ENCODE measurements at places on chromosomes 1 and 21. TPM values are rescaled to one million over a fixed set of nuclear protein-coding genes. Genes with fewer than 3 reads are reported as not detected.

DNA sequence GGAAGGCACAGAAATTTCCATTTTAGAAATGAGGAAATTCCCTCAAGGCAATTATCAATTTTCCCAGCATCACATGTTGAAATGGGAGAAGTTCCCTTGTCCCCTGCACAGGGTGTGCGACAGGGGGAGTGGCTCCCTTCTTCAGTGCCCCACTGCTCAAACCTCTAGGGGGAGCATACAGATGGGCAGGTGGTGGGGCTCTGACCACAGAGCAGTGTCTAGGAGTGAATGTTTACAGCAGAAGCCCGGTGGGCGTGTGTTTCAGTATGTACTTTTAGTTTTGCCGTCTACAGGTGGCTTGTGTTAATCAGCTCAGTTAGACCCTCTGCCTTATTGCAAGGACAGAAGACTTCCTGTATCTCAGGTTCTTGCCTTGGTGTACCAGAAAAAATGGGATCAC is 493.7 kb upstream of the PLXNA2 start:
- H3K4me3 ChIP-seq: no peak overlapping the region
- H3K36me3 ChIP-seq: no peaks in the 10 kb centered on the region
- no peaks in the 10 kb centered on the region for H3K27me3 ChIP-seq
- H3K4me1 ChIP-seq: peaks cover 4% of the 10 kb centered on the region

DNA sequence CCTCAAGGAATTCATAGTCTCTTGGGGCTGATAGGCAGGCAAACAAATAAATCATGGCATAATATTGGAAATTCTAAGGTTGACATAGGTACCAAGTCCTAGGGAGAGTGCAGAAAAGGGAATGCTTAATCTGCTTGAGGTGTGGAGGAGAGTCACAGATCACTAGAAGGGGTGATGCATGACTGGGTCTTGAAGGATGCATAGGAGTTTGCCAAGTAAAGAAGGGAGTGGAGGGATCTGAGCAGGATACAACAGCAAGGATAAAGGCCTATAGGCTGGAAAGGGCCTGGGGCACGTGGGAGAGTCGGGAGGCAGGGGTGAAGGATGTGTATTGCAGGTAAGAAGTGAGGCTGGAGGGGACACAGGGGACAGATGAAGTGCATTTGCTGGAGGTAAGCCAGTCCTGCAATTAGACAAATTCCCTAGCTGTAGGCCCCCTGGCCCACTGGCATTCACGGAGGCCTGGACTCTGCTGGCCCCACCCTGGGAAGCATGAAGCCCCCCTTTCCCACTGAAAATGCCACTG is 15.9 kb downstream of the IGSF21 start:
- peaks cover 16% of the 10 kb centered on the region for H3K27me3 ChIP-seq
- no peaks in the 10 kb centered on the region for H3K4me1 ChIP-seq
- no peak overlapping the region for H3K4me3 ChIP-seq

GRCh38 chr21:21921410-21922232 is 923.4 kb downstream of the NCAM2 start:
- DNase-seq: no peak
- H3K4me3 ChIP-seq: no peak overlapping the region
- no peaks in the 10 kb centered on the region for H3K36me3 ChIP-seq
- no peaks in the 10 kb centered on the region for H3K27me3 ChIP-seq

DNA sequence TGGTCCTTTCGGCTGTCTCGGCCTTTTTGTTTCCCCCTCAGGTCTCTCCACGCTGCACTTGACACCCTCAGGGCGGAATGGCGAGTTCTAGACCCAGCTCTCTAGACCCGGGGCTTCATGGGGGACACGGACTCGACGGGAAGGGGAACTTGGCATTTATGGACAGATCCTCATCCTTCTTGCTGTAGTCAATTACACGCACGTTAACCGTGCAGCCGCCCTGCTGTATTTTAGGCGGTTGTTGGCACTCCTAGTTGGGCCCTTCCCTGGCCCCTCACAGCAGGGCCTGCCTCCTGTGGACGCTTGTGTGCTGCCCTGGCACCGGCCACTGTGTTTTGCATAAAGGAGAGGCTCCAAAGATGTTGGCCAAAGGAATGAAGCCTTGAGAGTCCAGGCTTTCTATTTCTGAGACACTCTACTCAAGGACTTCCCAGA is 558 bp upstream of the BTG3 start:
- H3K27me3 ChIP-seq: no peaks in the 10 kb centered on the region
- peaks cover 18% of the 10 kb centered on the region for H3K4me1 ChIP-seq
- peaks cover 11% of the 10 kb centered on the region for H3K36me3 ChIP-seq
- peak overlapping the region; percentile 69 for H3K27ac ChIP-seq

DNA sequence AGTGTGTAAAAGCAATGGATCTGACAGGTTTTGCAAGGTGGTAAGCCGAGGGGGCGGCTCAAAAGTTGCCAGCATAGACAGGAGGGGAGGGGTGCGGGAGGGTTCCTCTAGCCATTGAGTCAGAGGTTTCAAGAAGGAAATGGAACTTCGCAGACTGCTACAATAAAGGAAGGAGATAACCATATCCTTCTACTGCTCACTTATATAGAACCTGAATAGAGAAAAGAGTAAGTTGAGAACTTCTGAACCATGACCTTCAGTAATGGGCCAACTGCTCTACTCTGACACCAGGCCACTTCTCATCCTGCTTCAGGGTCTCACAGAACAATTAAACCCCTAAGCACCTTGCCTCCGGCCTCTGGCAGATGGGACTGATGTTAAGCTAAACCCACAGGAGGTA is 26.3 kb upstream of the BCAR3 start:
- H3K27me3 ChIP-seq: no peaks in the 10 kb centered on the region
- no peaks in the 10 kb centered on the region for H3K36me3 ChIP-seq
- H3K27ac ChIP-seq: peak overlapping the region; percentile 90
- H3K4me3 ChIP-seq: peak overlapping the region; percentile 72

- no peak overlapping the region for H3K4me3 ChIP-seq
- H3K4me1 ChIP-seq: no peaks in the 10 kb centered on the region
- DNase-seq: no peak
- no peak overlapping the region for H3K27ac ChIP-seq
- no peaks in the 10 kb centered on the region for H3K36me3 ChIP-seq
Measured at GRCh38 chr1:54310439-54311328, 95.5 kb downstream of the SSBP3 start.

GRCh38 chr21:44330698-44331097 is 8.5 kb downstream of the CFAP410 start:
- H3K4me3 ChIP-seq: no peak overlapping the region
- no peak for DNase-seq
- no peak overlapping the region for H3K27ac ChIP-seq

- no peak overlapping the region for H3K4me3 ChIP-seq
- DNase-seq: no peak
- H3K27me3 ChIP-seq: peaks cover 18% of the 10 kb centered on the region
- H3K4me1 ChIP-seq: peaks cover 5% of the 10 kb centered on the region
Measured at GRCh38 chr1:229225331-229225782, 45.6 kb upstream of the RAB4A start.

DNA sequence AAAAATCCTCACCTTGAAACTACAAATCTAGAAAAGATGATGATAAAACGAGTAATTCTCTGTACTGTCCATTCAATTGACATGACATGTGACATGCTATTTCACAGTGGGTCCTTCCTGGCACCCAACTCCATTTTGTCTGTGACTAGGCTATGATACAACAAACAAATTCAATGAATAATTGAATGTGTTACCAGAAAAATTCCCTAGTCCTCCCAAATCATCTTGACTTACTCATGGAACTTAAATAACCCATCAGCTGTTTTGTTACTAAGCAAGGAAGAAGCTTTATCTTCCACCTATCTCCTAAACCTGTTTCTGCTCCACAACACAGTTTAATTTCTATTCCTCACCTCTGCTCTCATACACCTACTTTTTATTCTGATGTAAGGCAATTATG is 30.4 kb downstream of the B3GALNT2 start:
- H3K27ac ChIP-seq: no peak overlapping the region
- DNase-seq: no peak
- no peaks in the 10 kb centered on the region for H3K27me3 ChIP-seq
- H3K4me1 ChIP-seq: no peaks in the 10 kb centered on the region
- no peak overlapping the region for H3K4me3 ChIP-seq
- peaks cover 26% of the 10 kb centered on the region for H3K36me3 ChIP-seq

DNA sequence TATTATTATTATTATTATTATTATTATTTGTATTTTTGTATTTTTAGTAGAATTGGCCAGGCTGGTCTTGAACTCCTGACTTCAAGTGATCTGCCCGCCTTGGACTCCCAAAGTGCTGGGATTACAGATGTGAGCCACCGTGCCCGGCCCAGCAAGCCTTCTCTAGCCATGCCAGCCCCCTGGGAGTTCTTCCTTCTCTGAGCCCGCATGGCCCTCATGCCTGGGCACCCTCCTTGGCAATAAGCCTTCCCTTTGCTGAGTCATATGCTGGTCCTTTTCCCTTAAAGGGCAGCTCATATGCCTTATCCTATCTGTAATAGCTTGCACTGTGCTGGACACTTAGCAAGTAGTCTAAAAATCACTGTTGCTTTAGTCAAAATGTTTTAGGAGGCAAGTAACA is 8.5 kb upstream of the NBL1 start:
- H3K4me1 ChIP-seq: no peaks in the 10 kb centered on the region
- DNase-seq: no peak
- no peak overlapping the region for H3K4me3 ChIP-seq
- no peaks in the 10 kb centered on the region for H3K36me3 ChIP-seq
- H3K27me3 ChIP-seq: peaks cover 3% of the 10 kb centered on the region

DNA sequence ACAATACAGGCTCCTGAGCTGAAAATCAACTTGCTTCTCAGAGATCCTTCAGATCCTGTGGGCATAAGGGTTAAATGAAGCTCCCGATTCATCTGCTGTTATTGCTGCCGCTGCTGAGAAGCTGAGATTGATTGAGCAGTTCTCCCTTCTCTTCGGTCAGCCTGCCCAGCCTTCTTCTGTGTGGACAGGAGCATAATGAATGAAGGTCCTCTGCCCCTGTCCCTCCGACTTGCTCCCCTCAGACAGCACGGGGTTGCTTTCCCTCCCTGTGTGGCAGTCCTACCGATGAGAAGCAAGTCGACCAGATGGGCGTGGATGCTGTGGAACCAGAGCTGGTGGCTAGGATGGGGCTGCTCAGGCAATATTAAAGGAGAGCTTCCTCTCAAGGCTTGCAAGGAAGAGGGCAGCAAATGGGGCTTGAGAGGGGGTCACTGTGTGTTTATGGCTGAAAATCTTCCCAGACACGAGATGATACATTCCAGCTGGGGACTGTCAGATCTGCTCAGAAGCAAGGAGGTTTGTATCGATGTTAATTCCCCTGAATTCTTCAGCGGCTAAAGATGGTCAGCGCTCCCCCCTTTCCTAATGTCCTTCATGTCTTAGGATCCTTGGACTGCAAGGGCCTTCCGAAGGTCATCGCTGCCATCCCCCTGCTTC is 63.9 kb upstream of the GOLT1A start:
- peaks cover 36% of the 10 kb centered on the region for H3K27me3 ChIP-seq
- H3K4me3 ChIP-seq: no peak overlapping the region
- no peak for DNase-seq

GRCh38 chr1:232192781-232193450 is 437.0 kb downstream of the SIPA1L2 start:
- H3K4me1 ChIP-seq: no peaks in the 10 kb centered on the region
- H3K27me3 ChIP-seq: peaks cover 3% of the 10 kb centered on the region
- H3K27ac ChIP-seq: no peak overlapping the region
- H3K4me3 ChIP-seq: no peak overlapping the region

- H3K4me3 ChIP-seq: no peak overlapping the region
- peaks cover 11% of the 10 kb centered on the region for H3K36me3 ChIP-seq
- no peak overlapping the region for H3K27ac ChIP-seq
- no peaks in the 10 kb centered on the region for H3K27me3 ChIP-seq
- no peak for DNase-seq
Measured at GRCh38 chr1:167795810-167796740, 74.3 kb downstream of the MPZL1 start.

- H3K4me3 ChIP-seq: peak overlapping the region; percentile 8
- H3K36me3 ChIP-seq: no peaks in the 10 kb centered on the region
Measured at GRCh38 chr1:212254853-212255363, 30.3 kb upstream of the PPP2R5A start.

DNA sequence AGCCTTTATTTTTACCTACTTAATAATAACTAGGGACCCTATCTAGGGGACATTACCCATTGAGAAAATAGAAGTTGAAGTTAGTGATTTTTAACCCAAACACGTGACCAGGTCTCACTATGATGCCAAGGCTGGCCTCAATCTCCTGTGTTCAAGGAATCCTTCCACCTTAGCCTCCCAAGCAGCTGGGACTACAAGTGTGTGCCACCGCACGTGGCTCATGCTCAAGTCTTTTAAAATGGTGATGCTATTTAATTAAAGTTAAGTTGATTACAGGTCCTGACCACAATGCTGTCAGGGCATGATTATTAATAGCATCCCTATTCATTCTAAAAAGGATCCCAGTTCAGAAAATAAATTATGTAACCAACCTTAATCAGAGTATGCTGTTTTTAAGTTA is 25.0 kb downstream of the FUBP1 start:
- no peaks in the 10 kb centered on the region for H3K27me3 ChIP-seq
- peaks cover 79% of the 10 kb centered on the region for H3K36me3 ChIP-seq
- no peak overlapping the region for H3K27ac ChIP-seq
- H3K4me3 ChIP-seq: no peak overlapping the region
- H3K4me1 ChIP-seq: peaks cover 30% of the 10 kb centered on the region

- H3K4me3 ChIP-seq: no peak overlapping the region
- H3K27me3 ChIP-seq: no peaks in the 10 kb centered on the region
- H3K27ac ChIP-seq: no peak overlapping the region
- DNase-seq: no peak
- no peaks in the 10 kb centered on the region for H3K36me3 ChIP-seq
Measured at GRCh38 chr1:4416189-4416588, 238.2 kb upstream of the AJAP1 start.

DNA sequence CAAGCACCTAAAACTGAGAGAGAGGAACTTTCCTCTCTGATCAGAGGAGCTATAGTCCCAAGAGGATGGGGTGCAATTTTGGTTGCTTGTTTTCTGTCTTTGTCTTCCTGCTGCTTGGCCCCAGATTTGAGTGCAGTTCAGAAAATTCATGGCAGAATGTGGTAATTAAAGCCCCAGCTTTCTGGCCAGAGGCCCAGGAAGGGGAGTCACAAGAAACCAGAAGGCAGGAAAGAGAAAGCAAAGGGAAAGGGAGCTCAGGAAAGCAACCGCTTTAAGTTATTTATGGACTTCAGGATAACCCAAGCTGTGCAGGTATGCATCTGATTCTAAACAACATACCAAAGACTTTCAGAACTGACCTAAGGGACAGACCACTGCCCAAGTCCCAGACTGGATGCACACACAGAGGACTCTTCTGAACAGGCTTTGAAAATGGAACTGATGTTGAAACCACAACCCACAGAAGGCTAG is 88.8 kb downstream of the ST3GAL3 start:
- peaks cover 25% of the 10 kb centered on the region for H3K36me3 ChIP-seq
- H3K27me3 ChIP-seq: no peaks in the 10 kb centered on the region
- no peaks in the 10 kb centered on the region for H3K4me1 ChIP-seq
- DNase-seq: no peak

The MIXL1 gene
- 0.93 TPM for total RNA-seq

The KIFAP3 gene
- 12.7 TPM for total RNA-seq

The KRTAP13-2 gene
- total RNA-seq: not detected

The SMAP2 gene
- 202 TPM for total RNA-seq

The TTC39A gene
- 0.38 TPM for total RNA-seq

The LIN28A gene
- not detected for total RNA-seq

Measured in activated B cell treated with CpG ODN at 0.5 μM for 24 hours (primary cell).